ENCODE measurements at places on chromosomes 7 and 10.

DNA sequence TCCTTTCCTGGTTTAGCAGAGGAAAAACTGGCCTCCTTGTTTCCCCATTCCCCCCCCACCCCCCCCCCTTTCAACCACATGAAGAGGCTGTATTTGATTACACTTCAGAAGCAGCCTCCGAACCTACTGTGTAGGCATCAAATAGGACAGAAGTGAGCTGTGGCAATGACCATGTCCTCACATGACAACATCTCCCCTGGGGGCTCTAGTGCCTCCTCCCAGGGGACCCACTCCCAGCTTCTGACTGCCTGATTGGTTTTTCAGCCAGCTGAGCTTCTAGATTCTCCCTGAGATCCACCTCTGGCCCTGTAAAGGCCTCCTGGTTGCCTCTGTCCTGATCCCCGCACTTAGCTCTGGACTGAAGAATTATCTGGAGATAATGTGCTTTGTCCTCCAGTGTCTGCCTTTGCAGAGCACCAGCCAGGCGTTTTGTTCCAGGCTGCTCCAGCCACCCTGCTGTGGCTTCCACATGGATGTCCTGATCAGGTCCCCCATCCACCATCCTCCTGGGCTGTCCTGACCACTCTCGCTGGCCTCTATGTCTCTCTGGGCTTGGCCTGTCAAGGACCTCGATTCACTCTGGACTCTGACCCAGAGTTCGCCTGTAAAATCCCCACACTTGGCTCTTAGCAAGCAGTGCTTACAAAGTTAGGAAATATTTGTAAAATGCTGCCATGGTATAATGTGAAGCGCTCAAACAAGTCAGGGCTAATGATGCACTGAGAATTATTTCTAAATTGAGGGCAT is 42.4 kb upstream of the TOMM7 start:
- DNase-seq, result no peak

- DNase-seq, result no peak
Observed at GRCh38 chr10:6726924-6727323, 146.8 kb upstream of the PRKCQ start.

DNA sequence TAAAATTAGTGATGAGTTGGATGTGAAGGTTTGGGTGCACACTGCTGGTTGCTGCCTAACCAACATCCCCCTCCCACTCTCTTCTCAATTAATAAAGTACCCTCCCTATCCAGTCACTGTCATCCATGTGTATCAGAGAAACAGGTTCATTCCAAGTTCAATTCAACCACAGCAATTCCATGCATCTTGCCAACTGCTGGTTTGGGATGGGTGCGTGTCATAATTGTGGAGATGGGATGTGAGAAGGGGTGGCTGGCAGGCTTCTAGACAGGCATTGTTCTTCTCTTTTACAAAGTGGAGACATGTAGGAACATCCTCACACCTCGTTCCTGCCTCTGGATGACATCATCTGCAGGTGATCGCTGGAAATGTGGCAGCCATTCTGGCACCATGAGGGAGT is 7.5 kb upstream of the CNPY1 start:
- no peak for DNase-seq

- no peak for DNase-seq
Observed at GRCh38 chr7:756928-757560, 30.0 kb upstream of the PRKAR1B start.

GRCh38 chr10:74103560-74104258 is 46.9 kb downstream of the AP3M1 start:
- peak; percentile 26 for DNase-seq

- no peak for DNase-seq
Observed at GRCh38 chr10:1289591-1289990, 233.4 kb downstream of the WDR37 start.

DNA sequence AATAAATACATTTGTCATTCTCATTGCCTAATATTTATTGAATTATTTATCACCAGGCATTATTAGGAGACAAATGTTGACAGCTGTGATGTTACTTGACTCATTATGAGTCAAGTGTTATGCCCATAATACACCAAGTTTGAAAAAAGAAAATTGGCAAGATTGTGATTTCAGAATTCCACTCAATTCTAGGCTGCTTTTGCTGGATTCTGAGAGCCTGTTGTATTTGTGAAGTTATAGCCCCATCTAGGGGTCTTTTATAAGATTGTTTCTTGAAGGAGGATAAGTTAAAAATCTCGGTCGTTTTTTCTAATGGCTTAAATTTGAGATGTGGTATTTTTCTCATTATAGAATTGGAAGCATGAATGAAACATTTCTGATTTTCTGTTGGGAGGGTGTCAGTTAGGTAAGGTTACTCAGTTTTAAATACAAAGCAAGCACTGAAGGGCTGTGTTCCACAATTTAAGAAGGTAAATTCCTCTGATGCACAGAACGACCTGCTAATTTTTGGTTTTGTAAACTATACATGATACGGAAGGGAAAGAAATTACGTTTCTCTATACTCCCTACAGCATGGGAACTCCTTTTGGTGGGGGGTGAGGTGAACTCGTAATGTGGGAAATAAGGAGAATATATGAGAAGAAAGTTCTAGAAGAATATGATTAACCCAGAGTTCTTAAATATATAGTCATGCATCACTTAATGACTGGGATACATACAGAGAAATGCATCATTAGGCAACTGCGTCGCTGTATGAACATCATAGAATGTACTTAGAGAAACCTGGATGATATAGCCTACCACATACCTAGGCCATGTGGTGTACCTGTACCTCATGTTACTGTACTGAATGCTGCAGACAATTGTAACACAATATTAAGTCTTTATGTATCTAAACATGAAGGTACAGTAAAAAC is 2.6 kb downstream of the STK31 start:
- DNase-seq, result peak; percentile 64

- DNase-seq, result no peak
Observed at GRCh38 chr10:4758256-4758655, 67.8 kb upstream of the AKR1E2 start.
